Activated CD4-positive, alpha-beta T cell treated with anti-CD3 and anti-CD28 coated beads, Interleukin-2, amount 10 ng/mL, durations not matched to agents 24 days and 14 days (primary cell): ENCODE measurements at places on chromosomes 13 and 19. TPM values are rescaled to one million over a fixed set of nuclear protein-coding genes. Genes with fewer than 3 reads are reported as not detected.

DNA sequence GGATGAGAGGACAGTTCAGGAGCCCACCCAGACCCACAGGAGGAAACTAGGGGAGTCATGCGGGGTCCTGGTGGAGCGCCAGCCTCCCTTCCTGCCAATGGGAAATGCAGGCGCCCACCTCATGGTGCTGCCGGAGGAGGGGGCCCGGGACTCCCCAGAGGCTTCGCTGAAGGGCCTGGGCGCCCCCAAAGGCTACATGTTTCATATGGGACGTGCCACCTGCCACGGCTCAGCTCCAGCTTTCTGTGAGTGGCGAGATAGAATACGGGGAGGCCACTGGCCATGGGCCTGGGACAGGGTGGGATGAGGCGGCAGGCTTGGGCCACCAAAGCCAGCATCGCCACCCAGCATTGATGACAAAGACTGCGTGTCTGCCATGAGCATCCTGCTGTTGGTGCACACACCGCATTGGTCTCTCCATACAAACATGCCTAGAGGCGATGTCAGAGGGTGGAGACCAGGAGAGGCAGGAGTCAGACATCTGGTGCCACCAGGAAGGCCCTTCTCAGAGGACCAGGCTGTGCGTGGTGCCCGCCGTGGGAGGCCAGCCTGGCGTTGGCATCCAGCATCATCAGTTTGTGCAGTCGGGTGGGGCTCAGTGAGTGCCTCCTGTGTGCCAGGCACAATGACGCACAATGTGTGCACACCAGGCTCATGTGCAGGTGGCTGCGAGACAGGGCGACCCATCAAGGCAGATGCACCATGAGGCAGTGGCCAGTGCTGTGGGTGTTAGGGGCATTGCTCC lies 1.2 kb upstream of the F10 start:
- H3K27ac ChIP-seq = no peak overlapping the region
- H3K36me3 ChIP-seq = no peaks in the 10 kb centered on the region
- H3K4me1 ChIP-seq = no peaks in the 10 kb centered on the region
- DNase-seq = no peak
- no peaks in the 10 kb centered on the region for H3K27me3 ChIP-seq
- H3K4me3 ChIP-seq = no peak overlapping the region

DNA sequence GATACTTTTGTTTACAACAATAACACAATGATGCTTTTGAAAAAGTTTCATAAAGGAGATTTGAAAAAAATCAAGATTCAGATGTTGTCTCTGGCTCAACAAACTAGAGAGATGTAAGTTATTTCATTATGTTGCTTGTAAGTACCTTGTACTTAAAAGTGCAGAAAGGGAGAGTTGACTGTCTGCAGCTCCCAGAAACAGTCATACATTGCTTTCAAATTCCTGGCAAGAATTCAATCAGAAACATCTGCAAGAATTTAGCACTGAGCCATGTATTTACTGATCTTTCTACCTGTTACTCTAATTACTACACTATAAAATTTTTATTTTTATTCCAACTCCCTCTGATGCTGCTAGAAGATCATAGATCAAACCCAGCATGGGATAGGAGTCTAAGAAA lies 1261.3 kb upstream of the SPRY2 start:
- no peaks in the 10 kb centered on the region for H3K27me3 ChIP-seq
- DNase-seq = no peak
- no peaks in the 10 kb centered on the region for H3K36me3 ChIP-seq
- H3K4me3 ChIP-seq = no peak overlapping the region
- H3K4me1 ChIP-seq = no peaks in the 10 kb centered on the region

DNA sequence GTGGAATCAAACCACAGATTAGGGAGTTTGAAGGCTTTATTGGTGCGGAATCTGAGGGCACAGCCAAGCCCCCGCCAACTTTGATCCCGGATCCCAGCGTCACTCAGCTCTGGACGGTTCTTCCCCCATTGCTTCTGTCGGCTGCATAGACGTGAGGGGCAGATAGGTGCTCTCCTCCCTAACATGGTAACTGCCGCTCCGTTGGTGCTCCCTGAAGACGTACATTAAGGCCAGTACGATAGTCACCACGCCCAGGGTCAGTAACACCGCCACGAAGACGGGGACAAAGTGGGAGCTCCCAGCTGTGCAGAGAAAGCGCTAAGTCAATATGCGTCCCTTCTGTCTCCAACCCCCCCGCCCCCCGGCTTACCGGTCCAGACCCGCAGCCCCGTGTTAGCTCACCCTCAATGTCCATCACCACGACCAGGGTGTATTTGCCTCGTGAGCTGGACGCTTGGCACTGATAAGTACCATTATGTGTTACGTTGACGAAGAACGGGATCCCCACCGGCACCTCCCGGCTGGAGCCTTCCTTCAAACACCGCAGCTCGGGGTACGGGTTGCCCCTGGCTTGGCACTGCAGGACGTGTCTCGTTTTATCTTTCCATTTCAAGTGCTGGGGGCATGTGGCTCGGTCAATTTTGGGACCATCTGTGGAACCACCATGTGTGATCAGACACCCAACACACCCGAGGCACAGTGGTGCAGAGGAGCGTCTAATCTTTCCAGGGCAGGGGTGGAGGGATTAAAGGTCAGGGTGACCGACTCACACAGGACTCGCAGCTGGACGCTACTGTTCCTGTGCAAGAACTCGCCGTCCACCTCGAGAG lies 644 bp upstream of the RAVER1 start:
- no peaks in the 10 kb centered on the region for H3K27me3 ChIP-seq
- H3K4me1 ChIP-seq = peaks cover 29% of the 10 kb centered on the region
- DNase-seq = peak; percentile 62
- peak overlapping the region; percentile 96 for H3K27ac ChIP-seq
- H3K36me3 ChIP-seq = peaks cover 41% of the 10 kb centered on the region
- H3K4me3 ChIP-seq = peak overlapping the region; percentile 96

GRCh38 chr19:18122860-18123795 lies 25.6 kb downstream of the MAST3 start:
- H3K36me3 ChIP-seq = peaks cover 35% of the 10 kb centered on the region
- H3K27me3 ChIP-seq = no peaks in the 10 kb centered on the region
- no peak overlapping the region for H3K4me3 ChIP-seq
- no peak for DNase-seq

GRCh38 chr13:34340534-34340933 lies 522.6 kb downstream of the RFC3 start:
- no peaks in the 10 kb centered on the region for H3K4me1 ChIP-seq
- no peak overlapping the region for H3K4me3 ChIP-seq
- no peak for DNase-seq
- no peaks in the 10 kb centered on the region for H3K27me3 ChIP-seq
- H3K36me3 ChIP-seq = no peaks in the 10 kb centered on the region

DNA sequence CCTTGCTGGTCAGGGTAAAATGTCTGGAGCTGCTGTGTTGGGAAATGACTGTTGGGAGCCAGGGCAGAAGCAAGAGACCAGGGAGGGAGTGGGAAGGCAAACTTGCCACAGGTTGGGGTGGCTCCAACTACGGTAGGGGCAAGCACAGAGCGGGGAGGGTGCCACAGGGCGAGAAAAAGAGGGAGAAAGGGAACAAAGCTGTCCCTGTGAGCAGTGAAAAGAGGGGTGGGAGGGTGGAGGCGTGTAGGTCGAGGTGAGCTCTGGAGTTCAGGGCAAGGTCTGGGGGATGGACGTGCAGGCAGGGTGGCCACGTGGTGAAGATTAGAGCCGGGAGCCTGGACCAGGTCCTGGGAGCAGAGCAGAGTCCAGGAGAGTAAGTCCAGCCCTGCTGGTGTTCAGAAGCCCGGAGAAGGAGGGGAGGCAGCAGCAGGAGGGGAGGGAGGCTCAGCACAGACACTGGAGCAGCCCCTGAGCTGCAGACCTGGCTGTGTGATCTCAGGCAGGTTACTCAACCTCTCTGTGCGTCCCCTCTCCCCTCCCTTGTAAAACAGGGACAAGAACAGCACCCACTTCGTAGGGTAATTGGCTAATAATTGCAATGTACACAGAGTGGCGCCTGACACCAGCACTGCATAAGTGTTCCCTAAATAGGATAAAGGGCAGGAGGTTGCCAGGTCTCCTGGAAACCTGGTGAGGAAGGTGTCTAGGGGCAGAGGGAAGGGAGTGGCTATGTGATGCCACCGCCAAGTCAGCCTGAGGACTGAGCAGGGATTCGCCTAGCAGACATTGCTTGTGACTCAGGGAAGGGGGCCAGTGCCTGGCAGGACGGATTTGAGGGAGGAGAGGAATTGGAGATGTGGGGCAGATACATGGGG lies 3.2 kb upstream of the POLR2E start:
- peak; percentile 59 for DNase-seq
- H3K4me3 ChIP-seq = peak overlapping the region; percentile 16
- peaks cover 16% of the 10 kb centered on the region for H3K36me3 ChIP-seq
- H3K27ac ChIP-seq = peak overlapping the region; percentile 89

GRCh38 chr19:45506989-45507871 lies at the start of gene VASP:
VASP (plus strand) TSS chr19:45507479; CDS start chr19:45507772, 293 bp downstream.
- H3K4me1 ChIP-seq = peaks cover 36% of the 10 kb centered on the region
- no peaks in the 10 kb centered on the region for H3K27me3 ChIP-seq
- H3K4me3 ChIP-seq = peak within 1 kb of the TSS; percentile 92
- H3K27ac ChIP-seq = peak within 1 kb of the TSS; percentile 97
- DNase-seq = peak; percentile 98
- H3K36me3 ChIP-seq = peaks cover 28% of the 10 kb centered on the region

- H3K36me3 ChIP-seq = no peaks in the 10 kb centered on the region
- H3K27ac ChIP-seq = no peak overlapping the region
- H3K27me3 ChIP-seq = peaks cover 27% of the 10 kb centered on the region
- H3K4me1 ChIP-seq = no peaks in the 10 kb centered on the region
Measured at GRCh38 chr13:98746968-98747367, 5.5 kb downstream of the SLC15A1 start.

- H3K27me3 ChIP-seq = no peaks in the 10 kb centered on the region
- no peak for DNase-seq
- no peaks in the 10 kb centered on the region for H3K4me1 ChIP-seq
- no peaks in the 10 kb centered on the region for H3K36me3 ChIP-seq
- no peak overlapping the region for H3K27ac ChIP-seq
Measured at GRCh38 chr19:33407716-33408115, 34.2 kb downstream of the CEBPG start.

DNA sequence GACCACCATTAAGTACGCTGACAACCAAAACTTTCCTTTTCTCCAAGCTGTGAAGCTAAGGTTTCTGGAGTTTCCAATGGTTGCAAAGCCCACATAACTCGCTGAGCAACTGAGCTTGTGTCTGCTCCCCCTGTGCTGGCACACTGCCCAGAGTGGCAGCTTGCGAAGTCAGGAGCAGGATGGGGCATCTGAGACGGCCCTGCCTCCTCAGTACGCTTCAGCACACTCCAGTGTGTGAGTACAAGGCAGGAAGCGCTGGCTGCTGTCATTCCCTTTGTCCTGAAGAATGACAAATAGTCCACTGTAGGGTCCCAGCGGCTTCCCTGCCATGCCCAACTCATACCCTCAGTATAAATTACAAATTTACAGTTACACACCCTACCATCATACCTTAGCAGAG lies 51.5 kb downstream of the SKA3 start:
- H3K4me1 ChIP-seq = no peaks in the 10 kb centered on the region
- DNase-seq = no peak
- peaks cover 5% of the 10 kb centered on the region for H3K27me3 ChIP-seq
- H3K27ac ChIP-seq = no peak overlapping the region
- no peak overlapping the region for H3K4me3 ChIP-seq

DNA sequence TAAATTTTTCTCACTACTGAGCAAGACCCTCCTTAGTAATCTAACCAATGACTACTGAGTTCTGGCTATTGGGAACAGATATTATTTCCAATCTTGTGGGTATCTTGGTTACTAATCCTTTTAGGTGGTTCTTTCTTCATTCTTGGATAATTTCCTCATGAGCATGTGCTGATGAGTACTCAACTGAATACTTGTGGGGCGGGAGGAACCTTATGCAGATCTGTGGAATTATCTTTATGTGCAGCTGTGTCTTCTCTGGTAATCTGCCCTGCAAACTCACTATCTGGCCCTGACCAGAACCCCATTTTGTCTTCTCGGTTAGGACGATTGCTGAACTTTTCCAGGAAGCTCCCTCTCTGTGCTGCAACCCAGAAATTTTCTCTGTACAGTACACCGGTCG lies 89.7 kb upstream of the TRPC4 start:
- H3K27me3 ChIP-seq = no peaks in the 10 kb centered on the region
- H3K36me3 ChIP-seq = no peaks in the 10 kb centered on the region
- no peaks in the 10 kb centered on the region for H3K4me1 ChIP-seq
- DNase-seq = no peak
- H3K27ac ChIP-seq = no peak overlapping the region

The ATP4B gene
- total RNA-seq = not detected in 2 replicates

The CD33 gene
- total RNA-seq = 6.5 and 8.7 TPM in 2 replicates
